ENCODE measurements at places on chromosomes 12 and 14. TPM values are rescaled to one million over a fixed set of nuclear protein-coding genes. Genes with fewer than 3 reads are reported as not detected.

The LIN7A gene
- 7.9 TPM for total RNA-seq

The C14orf132 gene
- total RNA-seq = 64.6 TPM

The DPY19L2 gene
- 3.3 TPM for total RNA-seq

The SLCO1C1 gene
- total RNA-seq = 0.30 TPM

The TMEM253 gene
- not detected for total RNA-seq

The PFKM gene
- total RNA-seq = 40.8 TPM

The SLC17A8 gene
- 0.11 TPM for total RNA-seq

The SLC22A17 gene
- 14.2 TPM for total RNA-seq

The TAS2R42 gene
- not detected for total RNA-seq

The IL26 gene
- not detected for total RNA-seq

The GPRC5A gene
- 698 TPM for total RNA-seq

The LAG3 gene
- 1.0 TPM for total RNA-seq

The CLEC12A gene
- 5.2 TPM for total RNA-seq

The PPFIA2 gene
- 1.8 TPM for total RNA-seq

The BIN2 gene
- 26.4 TPM for total RNA-seq

The CCDC197 gene
- not detected for total RNA-seq

The TAS2R9 gene
- total RNA-seq = not detected

The CCDC175 gene
- not detected for total RNA-seq

The DDX11 gene
- total RNA-seq = 22.2 TPM

The LMO3 gene
- total RNA-seq = 162 TPM

The NTN4 gene
- total RNA-seq = 74.1 TPM

The KRT4 gene
- total RNA-seq = 34.5 TPM

The NRL gene
- total RNA-seq = 4.2 TPM
